ENCODE measurements at places on chromosomes 16 and 17. TPM values are rescaled to one million over a fixed set of nuclear protein-coding genes. Genes with fewer than 3 reads are reported as not detected.

GRCh38 chr16:71923941-71924690 is 28.8 kb downstream of the IST1 start:
- no peak for DNase-seq

- no peak for DNase-seq
Measured at GRCh38 chr16:12240036-12240435, 263.5 kb downstream of the SNX29 start.

GRCh38 chr16:2518823-2519710 is 1.1 kb upstream of the AMDHD2 start:
- no peak for DNase-seq

DNA sequence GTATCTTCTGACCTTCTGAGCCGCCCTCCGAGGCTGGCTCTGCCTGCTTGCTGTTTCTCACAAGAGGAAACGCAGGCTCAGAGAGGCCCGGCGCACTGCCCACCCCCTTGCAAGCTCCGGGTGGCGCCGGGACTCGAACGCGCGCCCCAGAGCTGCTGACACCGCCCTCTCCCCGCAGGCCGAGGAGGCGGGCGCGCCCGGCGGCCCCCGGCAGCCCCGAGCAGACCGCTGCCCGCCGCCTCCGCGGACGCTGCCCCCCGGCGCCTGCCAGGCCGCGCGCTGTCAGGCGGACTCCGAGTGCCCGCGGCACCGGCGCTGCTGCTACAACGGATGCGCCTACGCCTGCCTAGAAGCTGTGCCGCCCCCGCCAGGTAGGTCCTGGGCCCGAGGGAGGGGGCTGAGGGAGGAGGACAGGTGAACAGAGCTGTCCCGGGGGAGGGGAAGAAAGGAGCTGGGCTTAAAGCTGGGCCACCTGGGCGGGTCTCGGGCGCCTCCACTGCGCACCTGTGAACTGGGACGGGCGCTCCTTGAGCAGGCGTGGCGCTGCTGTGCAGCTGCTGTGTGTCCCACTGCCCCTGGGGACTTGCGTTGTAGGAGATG is 18.2 kb downstream of the WFDC1 start:
- DNase-seq, result no peak

- no peak for DNase-seq
Measured at GRCh38 chr16:53848277-53848942, 144.5 kb downstream of the FTO start.

DNA sequence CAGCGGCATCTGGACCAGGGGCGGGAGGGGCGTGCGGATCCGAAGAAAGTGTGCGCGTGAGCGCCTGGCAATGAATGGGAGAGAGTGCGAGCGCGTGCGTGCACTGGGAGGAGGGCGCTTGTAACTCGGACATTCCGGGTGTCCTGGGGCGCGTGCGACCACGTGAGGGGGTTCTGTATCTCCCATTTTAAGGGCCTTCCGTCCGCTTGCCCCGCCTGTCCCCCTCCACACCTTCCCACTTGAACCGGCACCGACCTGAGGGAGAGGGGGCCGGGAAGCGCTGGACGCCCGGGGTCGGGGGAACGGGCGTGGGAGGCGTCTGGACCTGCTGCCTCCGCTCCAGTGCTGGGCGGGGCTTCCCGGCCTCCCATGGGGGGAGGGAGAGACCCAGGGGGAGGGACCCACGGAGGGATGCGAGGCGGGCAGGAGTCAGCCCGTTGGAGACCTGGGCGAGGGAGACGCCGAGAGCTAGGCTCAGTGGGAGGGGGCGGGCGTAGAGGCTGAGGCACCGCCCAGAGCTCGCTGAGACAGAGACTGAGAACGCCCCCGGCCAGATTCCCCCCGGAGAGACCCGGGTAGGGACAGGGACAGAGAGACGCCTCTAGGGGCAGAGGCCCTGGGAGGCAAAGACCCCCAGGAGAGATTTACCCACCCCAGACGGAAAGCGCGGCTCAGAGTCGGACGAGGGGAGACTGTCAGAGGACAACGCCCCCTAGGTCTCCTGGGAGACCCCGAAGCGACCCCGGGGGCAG is at the start of gene KREMEN2:
Gene KREMEN2, plus strand, starts transcription at position 553 of the 752 bp plus-strand sequence. CDS start 246 bp downstream, outside the sequence.
- no peak for DNase-seq

- no peak for DNase-seq
Measured at GRCh38 chr16:89178453-89179147, 7.1 kb downstream of the CDH15 start.

GRCh38 chr16:27401768-27402568 is at the start of gene IL21R:
IL21R (plus strand) TSS chr16:27402174; CDS start chr16:27430072, 27,898 bp downstream.
- DNase-seq, result peak; percentile 92

GRCh38 chr16:47016700-47017133 is 43.2 kb upstream of the DNAJA2 start:
- peak; percentile 59 for DNase-seq

DNA sequence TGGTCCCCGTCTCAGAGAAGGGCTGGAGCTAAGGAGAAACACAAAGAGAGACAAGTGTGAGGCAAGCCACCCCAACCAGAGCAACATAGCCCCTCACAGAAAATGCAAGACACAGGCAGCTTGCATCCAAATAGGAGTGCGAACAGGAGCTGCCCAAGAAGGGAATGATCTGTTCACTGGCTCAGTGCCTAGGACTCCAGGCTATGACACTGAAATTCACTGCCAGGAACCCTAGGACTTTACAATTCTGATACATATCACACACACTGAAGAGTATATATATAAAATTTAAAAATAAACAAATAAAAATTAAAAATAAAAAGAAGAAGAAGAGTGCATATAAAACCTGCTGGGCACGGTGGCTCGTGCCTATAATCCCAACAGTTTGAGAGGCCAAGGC is 5.2 kb downstream of the ZNF23 start:
- DNase-seq, result no peak

- peak; percentile 55 for DNase-seq
Measured at GRCh38 chr17:58303971-58304749, 23.4 kb upstream of the MPO start.

- no peak for DNase-seq
Measured at GRCh38 chr17:29734640-29735039, 111.9 kb upstream of the CORO6 start.

The KRT40 gene
- not detected for total RNA-seq

The POLR3K gene
- total RNA-seq, result 10.6 TPM

The KCNJ2 gene
- not detected for total RNA-seq

The PPP1R27 gene
- total RNA-seq, result not detected
